ENCODE measurements at places on chromosomes 16 and 17.
A peak's percentile ranks its signal among the peaks of the same experiment; 100 is the strongest.

- DNase-seq: no peak
Observed at GRCh38 chr16:10970065-10970464, 25.7 kb downstream of the CLEC16A start.

- DNase-seq: no peak
Observed at GRCh38 chr16:76749780-76750375, 441.1 kb upstream of the MON1B start.

DNA sequence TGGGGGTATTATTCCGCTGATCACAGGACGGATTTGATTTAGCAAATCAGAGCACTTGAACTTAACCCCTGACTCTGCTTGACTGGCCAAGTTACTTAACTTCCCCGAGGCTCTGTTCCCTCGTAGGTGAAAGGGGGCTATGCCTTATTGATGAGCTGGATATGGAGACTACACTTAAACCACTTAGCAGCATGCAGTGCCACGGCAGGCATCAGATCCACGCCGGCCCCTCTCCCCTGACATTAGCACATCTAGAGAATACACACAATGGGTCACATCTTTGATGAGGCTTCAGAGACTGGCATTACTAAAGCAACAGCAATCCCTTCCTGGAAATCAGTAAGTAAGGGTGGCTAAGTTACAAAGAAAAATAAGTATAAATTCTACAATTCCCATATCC lies 71.0 kb downstream of the ABCC12 start:
- no peak for DNase-seq

DNA sequence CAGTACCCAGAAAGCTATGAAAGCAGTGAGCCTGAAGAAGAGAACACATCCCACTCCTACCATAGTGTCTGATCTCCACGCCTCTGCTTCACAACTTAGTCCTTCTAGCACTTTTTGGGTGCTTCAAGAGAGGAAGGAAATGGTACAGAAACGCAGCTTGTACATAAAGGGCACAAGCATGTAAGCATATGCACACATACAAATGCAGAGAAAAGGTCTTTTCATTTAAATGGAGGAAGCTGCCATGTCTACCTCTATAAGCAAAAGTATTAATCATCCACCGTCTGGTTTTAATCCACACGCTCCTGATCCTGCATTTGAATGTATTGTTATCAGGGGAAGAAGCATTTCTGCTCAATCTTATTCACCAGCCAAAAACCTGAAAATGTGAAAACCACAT lies 100.7 kb downstream of the HIC1 start:
- no peak for DNase-seq

GRCh38 chr16:29644973-29645693 lies 17.9 kb upstream of the SPN start:
- no peak for DNase-seq

GRCh38 chr17:31068291-31068690 lies 26.5 kb upstream of the NF1 start:
- peak; percentile 4 for DNase-seq

DNA sequence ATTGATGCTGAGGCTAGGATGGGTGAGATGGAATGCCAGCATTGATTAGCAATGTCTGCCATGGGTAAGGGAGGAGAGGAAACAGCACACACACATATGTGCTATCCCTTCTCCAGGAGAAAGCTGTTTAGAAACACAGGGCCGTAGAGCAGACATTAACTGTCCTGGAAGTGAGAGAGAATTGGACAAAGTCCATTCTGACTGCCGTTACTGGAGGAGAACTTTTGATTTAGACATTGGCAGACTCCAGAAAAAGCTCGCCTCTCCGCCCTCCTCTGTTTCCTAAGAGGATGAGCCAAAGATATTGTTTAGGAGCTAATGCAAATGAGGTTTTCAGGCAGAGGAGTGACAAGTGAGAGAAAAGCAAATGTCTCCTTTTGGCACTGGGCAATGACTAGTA lies 237.0 kb downstream of the HAPSTR1 start:
- DNase-seq: no peak

GRCh38 chr17:78819402-78819801 lies 21.2 kb downstream of the USP36 start:
- no peak for DNase-seq

- no peak for DNase-seq
Observed at GRCh38 chr16:85537795-85538401, 75.2 kb upstream of the GSE1 start.

GRCh38 chr17:18159551-18160120 lies 24.0 kb upstream of the ALKBH5 start:
- no peak for DNase-seq

GRCh38 chr17:79042421-79043190 lies 18.6 kb downstream of the C1QTNF1 start:
- peak; percentile 53 for DNase-seq

- DNase-seq: no peak
Observed at GRCh38 chr17:77326636-77327035, 185.9 kb downstream of the SEC14L1 start.

GRCh38 chr16:30378236-30379157 lies 3.9 kb downstream of the SEPTIN1 start:
- peak; percentile 99 for DNase-seq

- no peak for DNase-seq
Observed at GRCh38 chr17:9050801-9051401, 29.6 kb downstream of the NTN1 start.

DNA sequence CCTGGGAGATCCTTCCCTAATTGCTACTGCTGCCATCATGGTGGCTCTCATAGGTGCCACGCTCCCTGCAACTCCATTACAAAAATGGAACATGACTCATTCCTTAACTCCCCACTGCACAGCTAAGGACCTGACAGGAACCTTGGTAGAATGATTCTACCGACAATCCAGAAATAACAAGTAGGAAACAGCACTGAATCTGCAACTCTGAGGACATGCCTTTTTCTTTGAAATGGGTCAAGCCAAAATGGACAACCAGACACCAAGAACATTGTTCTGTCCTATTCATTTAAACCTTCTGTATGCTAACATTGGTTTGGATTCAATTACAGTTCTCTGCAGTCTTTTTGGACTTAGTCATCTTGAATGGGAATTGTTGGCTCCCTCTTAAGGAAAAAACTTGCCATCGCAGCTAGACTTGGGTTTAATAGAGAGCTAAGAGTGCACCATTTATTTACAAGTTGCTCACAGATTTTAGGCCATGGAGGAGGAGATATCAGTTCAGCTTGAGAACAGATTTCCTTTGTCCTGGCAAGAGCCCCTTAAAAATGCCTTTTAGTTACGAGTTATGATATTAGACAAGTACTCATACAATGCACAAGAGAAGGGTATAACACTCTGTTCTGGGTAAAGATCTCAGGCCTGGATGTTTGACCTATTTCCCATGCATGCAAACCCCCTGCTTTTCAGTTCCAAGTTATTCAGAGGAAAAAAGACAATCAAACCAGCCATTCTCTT lies 20.9 kb upstream of the NSRP1 start:
- no peak for DNase-seq

- DNase-seq: no peak
Observed at GRCh38 chr17:18041776-18042175, 2.6 kb downstream of the GID4 start.

- DNase-seq: no peak
Observed at GRCh38 chr16:21650521-21650920, 1.9 kb downstream of the IGSF6 start.

DNA sequence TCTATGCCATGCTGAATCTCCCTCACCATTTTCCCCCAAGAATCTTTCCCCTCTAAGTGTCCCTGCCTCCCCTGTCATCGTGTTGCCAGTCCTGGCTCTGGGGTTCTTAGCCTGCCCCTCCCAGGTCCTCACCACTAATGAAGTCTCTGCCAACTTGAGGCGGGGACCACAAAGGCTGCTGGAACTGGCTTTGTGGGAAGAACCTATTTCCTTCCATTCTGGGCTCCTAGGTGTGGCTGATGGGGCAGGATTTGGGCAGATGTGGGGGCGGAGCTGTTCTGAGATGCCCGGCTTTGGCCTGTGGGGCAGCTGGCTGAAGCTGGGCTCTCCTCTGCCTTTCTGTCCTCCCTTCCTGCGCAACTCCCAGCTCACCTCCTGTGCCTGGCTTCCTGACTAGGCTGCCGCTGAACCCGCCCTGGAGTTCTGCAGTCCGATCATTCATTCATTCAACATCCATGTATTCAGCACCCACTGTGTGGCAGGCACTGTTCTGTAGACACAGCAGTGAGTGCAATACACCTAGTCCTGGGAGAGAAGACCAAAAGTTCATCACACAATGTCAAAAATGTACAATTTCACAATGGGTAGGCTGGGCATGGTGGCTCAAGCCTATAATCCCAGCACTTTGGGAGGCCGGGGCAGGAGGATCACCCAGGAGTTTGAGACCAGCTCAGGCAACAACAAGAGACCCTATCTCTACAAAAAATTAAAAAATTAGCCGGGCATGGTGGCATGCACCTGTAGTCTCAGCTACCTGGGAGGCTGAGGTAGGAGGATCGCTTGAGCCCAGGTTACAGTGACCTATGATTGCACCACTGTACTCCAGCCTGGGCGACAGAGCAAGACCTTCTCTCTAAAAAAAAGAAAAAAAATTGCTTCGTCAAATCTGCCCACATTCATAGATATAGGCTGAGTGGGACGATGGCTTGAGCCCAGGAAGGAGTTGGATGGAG lies 1.9 kb upstream of the SNN start:
- DNase-seq: no peak

GRCh38 chr17:79120259-79120658 lies 45.6 kb downstream of the ENGASE start:
- no peak for DNase-seq

GRCh38 chr16:65422934-65423333 lies 301.1 kb upstream of the CDH11 start:
- no peak for DNase-seq

GRCh38 chr17:82888583-82889495 lies 49.0 kb upstream of the ZNF750 start:
- DNase-seq: no peak

DNA sequence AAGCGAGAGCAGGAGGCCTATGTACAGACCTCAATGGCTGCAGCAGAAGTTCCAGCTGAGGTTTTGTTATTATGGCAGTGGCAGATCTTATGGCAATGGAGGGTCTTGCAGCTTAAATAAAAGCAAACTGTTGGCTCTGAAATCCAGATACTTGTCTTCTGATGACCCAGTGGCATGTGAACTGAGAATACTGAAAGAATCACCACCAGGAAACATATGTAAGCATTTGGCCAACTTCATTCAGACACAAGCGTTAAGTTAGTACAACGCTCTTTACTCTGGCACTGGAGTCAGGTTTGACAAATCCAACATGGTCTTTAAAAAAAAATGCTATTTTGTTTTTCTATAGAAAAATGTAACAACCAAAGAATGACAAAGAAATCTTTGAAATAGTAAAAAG lies 70.5 kb downstream of the CFDP1 start:
- no peak for DNase-seq

DNA sequence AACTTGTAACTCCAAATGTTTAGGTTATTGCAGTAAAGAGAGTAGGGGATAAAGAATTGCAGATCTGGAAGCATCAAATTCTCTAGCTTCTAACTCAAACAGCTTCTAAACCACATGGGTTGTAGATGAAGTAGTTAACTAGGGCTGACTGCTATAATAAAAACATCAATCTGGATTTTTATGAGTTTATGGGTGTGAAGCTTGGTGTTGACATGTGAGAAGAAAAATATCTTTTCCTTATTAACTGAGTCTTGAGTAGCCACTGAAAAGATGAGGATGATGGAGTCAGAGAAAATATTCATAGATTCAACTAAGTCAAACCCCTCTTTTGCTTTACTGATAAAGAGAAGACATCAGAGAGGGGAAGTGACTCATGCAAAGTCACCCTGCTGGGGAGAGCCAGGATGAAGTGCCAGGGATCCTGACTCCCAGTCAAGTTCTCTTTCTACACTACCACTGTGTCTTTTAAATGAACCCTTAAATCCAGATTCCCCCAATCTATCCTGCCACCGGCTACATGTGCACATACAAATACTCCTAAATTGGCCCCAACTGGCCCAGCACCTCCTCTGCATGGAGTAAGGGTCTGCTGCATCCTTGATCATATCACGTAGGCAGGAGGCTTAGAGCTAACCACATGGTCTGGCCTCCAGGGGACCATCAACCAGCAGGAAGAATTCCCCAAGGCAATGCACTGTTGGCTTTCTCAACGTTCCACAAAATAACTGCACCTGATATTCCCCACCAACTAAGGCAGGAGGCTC lies 264.0 kb upstream of the CCL2 start:
- DNase-seq: no peak

- DNase-seq: no peak
Observed at GRCh38 chr16:69724414-69724873, 1.9 kb downstream of the NQO1 start.

DNA sequence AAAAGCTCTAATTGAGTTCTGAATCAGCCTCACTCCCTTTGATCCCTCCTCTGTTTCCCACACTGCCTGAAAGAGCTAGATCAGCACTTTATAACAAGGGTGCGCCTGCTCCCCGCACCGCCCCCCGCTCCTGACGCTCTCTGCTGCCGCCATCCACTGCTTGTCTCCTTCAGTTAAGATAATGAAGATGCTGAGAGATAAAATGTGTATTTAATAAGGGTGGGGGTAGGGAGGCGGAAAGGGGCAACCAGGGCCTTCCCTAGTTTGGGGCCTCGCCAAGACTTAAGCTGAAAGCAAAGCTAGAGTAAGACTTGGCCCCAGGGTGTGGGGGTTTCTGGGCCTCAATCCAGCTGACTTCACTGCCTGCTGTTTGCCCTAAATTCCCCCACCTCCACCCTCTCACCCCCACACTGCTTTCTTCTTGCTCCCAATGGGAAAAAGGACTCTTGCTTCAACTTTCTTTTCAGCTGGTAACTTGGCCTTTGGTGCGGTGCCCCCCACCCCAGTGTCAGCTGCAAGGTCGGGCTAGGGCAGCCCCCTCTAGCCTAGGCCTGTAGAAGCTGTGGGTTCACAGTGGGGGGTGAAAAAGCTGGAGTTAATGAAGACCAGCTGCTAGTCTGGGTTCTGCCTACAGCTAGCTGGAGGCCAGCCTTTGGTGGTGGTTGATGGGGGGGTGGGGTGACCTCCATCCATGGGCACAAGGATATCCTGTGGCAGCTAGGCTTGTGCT lies 1.8 kb upstream of the RARA start:
- DNase-seq: no peak

- peak; percentile 4 for DNase-seq
Observed at GRCh38 chr17:55090079-55090492, 121.5 kb downstream of the STXBP4 start.

DNA sequence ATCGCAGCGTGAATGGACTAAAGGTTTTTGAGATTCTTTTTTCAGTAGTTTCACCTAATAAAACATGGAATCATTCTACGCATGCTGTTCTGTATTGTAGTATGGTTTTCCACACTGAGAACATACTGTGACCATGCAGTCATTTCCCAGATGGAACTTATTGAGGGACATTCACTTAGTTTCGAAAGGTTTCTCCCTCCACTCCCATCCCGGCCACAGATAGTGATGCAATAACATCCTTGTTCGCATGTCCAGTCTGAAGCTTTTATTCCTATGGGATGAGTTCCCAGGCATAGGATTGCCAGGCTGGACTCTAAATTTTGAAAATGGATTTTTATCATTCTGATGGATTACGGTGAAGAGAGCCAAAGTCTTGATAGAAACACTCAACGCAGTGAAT lies 420.4 kb downstream of the WWOX start:
- no peak for DNase-seq

GRCh38 chr16:7422036-7422888 lies 89.6 kb downstream of the RBFOX1 start:
- DNase-seq: no peak

GRCh38 chr17:33171931-33172330 lies 121.2 kb downstream of the ASIC2 start:
- no peak for DNase-seq

GRCh38 chr16:83958846-83959565 lies 6.0 kb downstream of the OSGIN1 start:
- no peak for DNase-seq

All from activated T-helper 1 cell treated with anti-CD3 and anti-CD28 coated beads, Interleukin-2, amount 50 U/mL, for 16 hours (primary cell).